ENCODE measurements at places on chromosomes 7 and 10.

DNA sequence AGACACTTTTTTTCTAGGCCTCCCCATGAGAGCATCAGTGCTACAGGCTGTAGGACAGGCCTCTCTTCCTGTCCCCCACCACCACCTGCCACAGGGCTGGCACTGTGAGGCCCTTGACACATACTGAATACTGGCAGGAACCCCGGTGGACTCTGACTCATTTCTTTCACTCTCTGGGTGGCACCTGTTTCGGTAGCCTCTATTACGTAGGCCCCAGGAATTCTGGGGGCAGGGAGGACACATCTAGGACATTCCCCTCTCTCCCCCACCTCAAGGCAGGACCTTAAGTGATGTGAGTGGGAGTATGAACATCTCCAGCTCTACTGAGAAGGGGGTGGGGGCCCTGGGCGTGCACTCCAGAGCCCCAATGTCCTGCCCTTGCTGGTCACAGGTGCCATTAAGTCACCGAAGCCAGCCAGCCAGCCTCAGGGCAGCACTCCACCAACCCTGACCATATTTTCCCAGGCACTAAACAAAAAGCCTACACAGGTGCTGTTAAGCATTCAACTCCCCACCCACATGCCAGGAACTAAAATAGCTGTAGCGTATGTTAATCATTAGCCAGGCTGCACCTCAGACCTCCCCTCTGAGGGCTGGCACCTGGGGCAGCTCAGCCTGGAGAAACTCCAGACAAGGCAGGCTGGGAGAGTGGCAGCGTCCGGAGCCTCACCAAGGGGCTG, 8.9 kb downstream of the ANXA11 start:
- peak; percentile 47 for DNase-seq

- DNase-seq, result no peak
Measured at GRCh38 chr10:85936161-85936560, 430.4 kb downstream of the GRID1 start.

GRCh38 chr7:43337191-43337590, 224.7 kb downstream of the HECW1 start:
- no peak for DNase-seq

- DNase-seq, result no peak
Measured at GRCh38 chr7:35250941-35251340, 3.0 kb downstream of the TBX20 start.

GRCh38 chr10:86580521-86580891, 58.9 kb upstream of the WAPL start:
- no peak for DNase-seq

- DNase-seq, result no peak
Measured at GRCh38 chr10:94239696-94240095, 123.0 kb downstream of the NOC3L start.

DNA sequence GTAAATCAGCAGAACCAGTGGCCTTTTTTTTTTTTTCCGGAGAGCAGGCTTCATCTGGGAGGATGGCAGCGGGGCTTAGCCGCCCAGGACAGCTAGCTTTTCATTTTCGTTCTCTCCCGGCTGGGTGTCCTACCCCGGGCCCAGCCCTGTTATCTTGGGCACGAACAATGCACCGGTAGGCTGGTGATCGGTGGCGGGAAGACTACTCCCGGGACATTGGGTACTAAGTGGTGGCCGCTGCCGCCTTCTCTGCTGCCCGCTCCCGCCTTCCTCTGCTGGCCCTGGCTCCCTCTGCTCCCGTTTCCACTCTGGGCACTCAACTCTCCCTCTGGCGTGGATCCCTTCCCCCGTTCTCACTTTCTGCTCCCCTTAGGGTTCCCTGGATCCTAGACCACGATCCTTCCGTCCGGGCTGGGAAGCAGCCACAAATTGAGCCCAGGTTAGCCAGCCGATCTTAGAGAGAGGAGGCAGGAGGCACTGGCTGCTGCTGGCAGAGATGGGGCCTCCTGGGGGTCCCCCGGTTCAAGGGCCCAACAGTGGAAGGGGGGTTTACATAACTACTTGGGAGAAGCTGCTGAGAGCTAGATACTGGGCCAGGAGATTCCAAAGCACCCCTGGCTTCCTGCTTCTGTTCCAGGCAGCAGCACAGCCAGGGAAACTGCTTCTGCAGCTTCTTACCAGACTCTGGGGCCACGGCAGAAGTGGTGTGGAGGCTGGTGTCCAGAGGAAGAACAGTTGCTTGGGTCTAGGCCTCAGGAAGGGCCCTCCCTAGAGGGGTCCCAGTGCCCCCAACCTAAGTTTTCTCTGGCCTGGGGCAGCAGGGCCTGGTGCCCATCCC, 1.8 kb downstream of the TLX1 start:
- no peak for DNase-seq

- DNase-seq, result peak; percentile 28
Measured at GRCh38 chr7:55309040-55309991, 55.8 kb upstream of the LANCL2 start.

- no peak for DNase-seq
Measured at GRCh38 chr7:101140746-101141382, 13.4 kb upstream of the AP1S1 start.

- DNase-seq, result no peak
Measured at GRCh38 chr7:139825666-139826290, 3.3 kb upstream of the TBXAS1 start.

GRCh38 chr7:82419200-82419599, 24.4 kb downstream of the CACNA2D1 start:
- no peak for DNase-seq

GRCh38 chr7:27214239-27214950, 14.5 kb upstream of the HOXA13 start:
- no peak for DNase-seq

DNA sequence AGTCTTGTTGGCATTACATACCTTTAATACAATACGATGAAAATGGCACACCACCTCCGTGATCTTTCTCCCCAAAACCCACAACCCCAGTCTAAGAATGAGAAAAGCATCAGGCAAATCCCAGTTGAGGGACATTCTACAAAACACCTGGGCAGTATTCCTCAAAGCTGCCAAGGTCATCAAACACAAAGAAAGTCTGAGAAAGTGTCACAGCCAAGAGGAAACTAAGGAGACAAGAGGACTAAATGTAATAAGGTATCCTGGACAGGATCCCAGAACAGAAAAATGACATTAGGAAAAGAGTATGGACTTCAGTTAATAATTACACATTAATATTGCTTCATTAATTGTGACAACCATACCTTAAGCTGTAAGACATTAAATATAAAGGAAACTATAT, 14.5 kb upstream of the FRMD4A start:
- DNase-seq, result no peak

- no peak for DNase-seq
Measured at GRCh38 chr10:13555884-13556510, 27.2 kb upstream of the BEND7 start.

DNA sequence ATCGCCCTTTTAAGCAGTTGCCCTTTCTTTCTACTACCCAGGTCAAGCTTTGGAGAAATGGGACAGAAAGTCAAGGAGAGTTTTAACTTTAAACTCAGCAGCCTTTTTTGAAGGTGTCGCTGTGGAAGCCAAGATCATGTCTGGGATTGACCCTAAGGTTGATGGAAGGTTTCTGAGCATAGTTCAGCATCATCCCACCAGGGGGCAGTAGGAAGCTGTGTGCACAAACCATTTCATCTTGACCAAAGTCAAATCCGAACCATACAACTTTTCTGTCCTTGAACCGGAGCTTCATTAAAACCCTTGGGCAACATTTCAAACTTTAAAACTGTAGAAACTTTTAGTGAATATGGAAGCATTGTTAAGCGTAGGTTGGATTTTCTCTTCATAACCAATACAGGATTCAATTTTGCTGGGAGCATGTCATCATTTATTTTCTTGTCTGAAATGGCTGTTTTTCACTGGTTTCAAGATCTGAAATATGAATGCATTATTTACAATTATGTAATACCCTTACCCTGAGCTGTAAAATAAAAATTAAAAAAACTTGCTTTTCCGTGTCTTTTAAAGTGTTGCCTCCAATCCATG, 214.4 kb upstream of the KIAA1217 start:
- DNase-seq, result peak; percentile 1

DNA sequence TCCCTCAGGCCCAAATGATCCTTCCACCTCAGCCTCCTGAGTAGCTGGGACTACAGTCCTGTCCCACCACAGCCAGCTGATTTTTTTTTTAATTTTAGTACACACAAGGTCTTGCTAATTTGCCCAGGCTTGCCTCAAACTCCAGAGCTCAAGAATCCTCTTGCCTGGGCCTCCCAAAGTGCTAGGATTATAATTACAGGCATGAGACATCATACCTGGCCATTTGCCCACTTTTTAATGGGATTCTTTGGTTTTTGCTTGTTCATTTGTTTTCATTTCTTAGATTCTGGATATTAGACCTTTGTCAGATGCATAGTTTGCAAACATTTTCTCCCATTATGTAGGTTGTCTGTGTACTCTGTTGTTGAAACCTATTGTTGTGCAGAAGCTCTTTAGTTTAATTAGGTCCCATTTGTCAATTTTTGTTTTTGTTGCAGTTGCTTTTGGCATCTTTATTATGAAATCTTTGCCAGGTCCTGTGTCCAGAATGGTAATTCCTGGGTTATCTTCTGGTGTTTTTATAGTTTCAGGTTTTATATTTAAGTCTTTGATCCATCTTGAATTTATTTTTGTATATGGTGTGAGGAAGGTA, 95.2 kb downstream of the GLCCI1 start:
- no peak for DNase-seq

DNA sequence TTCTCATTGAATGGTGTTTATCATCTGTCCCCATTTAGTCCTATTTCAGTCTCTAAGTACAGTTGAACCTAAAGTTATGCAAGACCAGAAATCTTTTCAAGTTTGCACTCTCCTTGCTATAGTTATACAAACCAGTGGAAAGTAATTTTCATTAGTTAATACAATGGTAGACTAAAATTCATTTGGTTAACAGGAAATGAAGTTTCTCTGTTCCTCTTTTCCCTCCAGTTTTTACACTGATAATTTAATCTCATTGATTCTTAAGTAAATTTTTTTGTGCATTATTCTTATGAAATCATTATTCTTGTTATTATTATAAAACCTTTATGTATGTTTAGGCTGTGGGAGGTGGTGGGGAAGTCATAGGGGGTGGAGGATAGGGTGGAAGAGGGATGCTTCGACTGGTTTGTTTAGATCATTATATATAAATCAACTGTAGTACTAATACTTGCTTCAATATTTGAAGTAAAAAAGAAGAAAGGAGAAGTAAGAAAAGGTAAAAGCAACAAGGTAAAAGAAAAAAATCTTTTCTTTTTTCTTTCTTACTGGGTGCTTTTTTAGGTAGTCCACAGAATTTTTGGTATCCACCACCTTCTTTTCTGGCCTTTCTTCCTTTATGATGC, 104.1 kb downstream of the GPR85 start:
- DNase-seq, result no peak

DNA sequence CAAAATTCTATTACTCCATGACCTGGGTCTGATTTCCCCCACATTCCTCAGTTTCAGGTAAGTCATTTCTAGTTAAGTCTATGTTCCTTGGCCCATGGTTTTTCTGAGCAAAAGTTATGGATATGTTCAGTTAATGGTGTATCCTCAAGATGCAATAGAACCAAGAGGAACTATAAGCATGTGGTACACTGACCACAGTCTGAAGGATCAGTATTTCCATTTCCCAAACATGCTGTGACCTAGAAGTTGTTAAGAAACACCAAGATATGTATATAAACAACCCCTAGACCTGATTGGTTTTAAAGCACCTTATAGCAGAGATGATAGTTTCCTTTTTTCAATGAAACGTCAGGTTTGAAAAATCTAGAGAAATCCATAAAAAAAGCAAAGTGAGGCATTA, 94.2 kb upstream of the ABCB5 start:
- DNase-seq, result no peak

DNA sequence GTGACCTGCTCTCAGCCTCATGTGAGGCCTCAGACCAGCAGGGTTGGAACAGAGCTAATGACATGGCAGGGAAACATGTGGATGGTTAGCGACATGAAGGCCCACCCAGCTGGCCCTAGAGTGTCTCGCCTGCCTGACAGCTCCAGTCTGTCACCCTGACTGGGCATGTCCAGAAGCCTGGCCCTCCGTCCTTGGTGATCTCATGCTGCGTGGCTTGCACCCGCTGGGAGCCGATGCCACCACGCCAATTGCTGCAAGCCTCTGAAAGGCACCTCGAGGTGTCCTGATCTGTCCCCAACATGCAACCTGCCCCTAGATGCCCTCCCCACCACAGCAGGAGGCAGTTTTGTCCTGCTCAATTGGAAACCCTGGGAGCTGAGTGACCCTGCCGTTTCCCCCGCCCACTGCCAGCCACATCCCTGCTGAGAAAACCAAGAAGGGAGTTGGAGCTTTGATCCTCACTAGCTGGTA, 27.8 kb upstream of the RET start:
- no peak for DNase-seq

DNA sequence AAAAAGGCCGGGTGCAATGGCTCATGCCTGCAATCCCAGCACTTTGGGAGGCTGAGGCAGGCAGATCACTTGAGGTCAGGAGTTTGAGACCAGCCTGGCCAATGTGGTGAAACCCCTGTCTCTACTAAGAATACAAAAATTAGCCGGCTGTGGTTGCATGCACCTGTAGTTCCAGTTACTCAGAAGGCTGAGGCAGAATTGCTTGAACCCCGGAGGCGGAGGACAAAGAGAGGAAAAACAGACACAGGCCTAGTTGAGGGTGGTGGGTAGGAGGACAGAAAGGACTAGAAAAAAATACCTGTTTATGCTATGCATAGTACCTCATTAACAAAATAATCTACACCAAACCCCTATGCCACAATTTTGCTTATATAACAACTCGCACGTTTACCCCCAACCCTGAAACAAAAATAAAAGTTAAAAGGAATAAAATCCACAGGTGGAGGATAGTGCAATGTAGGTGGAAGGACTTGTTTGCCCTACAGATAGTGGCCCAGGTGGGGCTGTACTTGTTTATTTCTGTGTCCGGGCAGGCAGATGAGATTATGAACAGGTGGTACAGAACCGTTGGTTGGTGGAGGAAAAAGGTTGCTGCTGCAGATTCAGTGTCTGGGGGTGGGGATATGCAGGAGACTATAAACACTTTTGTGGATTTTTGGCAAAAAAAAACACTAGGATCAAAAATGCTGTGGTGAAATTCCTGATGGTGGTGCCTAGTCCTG, 5.1 kb downstream of the ZNF680 start:
- DNase-seq, result no peak

- DNase-seq, result no peak
Measured at GRCh38 chr7:123673752-123674398, 18.2 kb downstream of the LMOD2 start.

- no peak for DNase-seq
Measured at GRCh38 chr7:98251231-98251600, 816 bp downstream of the TECPR1 start.

- DNase-seq, result no peak
Measured at GRCh38 chr7:2115760-2116447, 116.8 kb downstream of the MAD1L1 start.

- no peak for DNase-seq
Measured at GRCh38 chr10:130921911-130922440, 389.5 kb downstream of the TCERG1L start.

DNA sequence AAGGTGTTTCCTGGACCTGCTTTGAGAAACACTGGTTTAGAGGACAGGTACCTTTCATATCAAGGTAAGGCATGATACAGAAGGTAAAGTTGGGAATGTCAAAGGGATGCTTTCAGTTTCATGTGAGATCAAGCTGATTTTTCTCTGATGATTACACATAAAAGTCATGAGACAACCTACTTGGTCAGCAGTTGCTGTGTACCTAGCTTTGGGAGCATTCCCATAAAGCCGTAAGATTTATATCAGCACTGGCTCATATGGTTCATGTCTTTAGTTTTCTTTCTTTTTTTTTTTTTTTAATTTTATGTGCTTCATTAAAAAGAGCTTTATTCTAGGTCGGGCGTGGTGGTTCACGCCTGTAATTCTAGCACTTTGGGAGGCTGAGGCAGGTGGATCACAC, 265.3 kb upstream of the LRGUK start:
- no peak for DNase-seq

GRCh38 chr10:93074147-93074596, 479 bp downstream of the CYP26A1 start:
- DNase-seq, result no peak

Measured in T-helper 9 cell (primary cell).